Stimulated activated CD4-positive, alpha-beta T cell treated with anti-CD3 and anti-CD28 coated beads, Interleukin-15, amount 100 ng/mL, for 1 hour (primary cell): ENCODE measurements at places on chromosomes 2 and 18.

- DNase-seq: no peak
Measured at GRCh38 chr18:44537526-44537925, 143.2 kb upstream of the SETBP1 start.

DNA sequence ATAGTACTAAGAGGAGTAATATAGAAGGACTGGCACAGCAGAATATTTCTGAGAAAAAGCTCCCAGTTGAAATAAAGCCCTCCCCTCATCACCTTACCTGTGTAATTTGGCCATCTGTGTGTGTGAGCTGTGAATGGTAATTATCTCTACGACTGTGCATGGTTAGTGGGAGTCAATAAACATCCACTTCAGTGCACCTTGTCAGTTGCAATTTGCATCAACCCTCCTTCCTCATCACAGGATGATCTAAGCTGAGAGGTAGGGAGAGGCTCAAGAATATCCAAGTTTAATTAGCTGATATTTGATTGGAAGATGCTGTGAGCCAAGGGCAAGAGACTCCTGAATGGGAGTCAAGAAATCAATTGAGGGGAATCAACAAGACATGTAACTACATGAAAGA is 694.9 kb upstream of the KLHL29 start:
- DNase-seq: no peak

GRCh38 chr18:32759611-32760167 is 13.1 kb downstream of the KLHL14 start:
- no peak for DNase-seq

DNA sequence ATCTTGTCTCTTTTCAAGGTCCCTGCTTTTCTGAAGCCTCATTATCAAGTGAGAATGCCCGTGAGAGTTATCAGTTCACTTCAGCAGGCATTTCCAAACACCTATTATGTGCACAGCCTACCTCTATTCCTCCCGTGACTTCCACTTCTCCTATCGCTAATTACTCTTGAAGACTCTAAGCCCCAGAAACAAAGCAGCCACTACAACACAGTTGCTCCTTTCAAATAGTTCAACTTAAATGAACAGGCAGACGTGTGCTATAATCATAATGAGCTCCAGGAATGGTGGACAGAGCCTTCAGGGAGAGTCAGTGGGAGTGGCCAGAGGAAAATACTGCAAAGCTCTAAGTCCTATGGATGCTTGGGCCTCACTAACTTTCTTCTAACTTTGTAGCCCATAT is 159.0 kb downstream of the RDH14 start:
- no peak for DNase-seq

GRCh38 chr2:199910338-199911051 is 598 bp upstream of the C2orf69 start:
- DNase-seq: no peak

GRCh38 chr2:160842286-160842685 is 317.9 kb upstream of the TANK start:
- DNase-seq: no peak

GRCh38 chr18:47120428-47120827 is 29.9 kb downstream of the HDHD2 start:
- no peak for DNase-seq

DNA sequence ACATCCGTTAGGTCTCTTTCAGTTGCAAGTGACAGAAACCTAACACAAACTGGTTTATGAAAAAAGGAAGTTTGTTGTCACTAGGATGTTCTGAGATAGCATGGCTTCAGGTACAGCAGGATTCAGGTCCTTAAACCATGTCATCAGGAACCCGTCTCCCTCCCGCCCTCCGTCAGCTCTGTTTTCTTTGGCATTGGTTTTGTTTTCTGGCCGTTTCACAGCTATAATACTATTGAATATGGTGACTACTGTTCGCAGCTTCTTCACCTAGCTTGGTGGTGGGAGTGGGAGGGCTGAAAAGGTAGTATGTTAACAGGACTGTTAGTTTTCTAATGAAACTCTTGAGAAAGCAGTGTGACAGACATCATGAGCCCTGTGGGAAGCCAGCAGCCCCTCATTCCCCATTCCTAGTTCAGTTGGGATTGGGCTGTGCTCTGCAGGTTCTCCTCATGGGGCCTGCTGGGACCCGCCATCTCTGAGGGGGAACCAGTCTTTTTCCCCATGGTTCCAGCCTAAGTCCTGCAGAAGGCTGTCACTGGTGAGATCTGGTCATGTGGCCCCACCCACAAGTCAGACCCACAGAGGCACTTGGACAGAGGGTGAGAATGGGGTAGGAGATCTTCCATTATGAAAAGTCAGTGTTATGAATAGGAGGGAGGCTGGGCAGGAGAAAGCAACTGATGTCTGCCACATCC is 12.1 kb downstream of the PTMA start:
- DNase-seq: no peak

DNA sequence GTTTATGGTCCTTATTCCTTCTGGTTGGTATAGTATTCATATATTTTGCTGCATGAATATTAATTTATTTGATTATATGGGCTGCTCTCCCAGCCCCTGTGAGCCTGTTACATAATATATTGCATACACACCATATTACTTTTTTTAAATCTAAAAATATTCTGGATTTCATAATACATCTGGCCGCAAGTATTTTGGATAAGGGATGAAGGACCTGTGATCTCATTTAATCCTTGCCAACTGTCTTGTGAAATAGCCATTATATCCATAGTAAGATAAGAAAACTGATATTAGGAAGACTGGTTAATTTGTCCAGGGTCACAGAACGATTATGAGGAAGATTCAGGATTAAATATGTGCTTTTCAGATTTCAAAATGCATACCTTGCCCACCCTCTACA is 433.6 kb downstream of the LPIN1 start:
- no peak for DNase-seq

DNA sequence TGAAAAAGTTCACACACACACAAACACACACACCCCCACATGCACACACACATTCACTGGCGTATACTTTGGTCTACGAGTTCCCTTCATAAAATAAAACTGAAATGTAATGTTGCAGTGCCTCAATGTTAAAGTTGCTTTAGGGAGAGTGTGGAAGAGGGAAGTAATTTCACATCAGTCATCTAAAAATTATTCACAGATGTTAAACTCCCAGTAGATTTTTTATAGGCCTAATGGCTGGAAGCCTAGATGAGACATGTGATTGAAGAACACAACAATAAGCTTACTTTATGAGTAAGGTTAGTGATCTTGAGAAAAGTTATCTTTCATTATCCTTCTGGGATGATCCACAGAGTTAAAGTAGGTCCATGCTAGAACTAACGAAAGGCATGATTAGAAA is 506.7 kb upstream of the CNTNAP5 start:
- no peak for DNase-seq

- DNase-seq: no peak
Measured at GRCh38 chr2:236572482-236572881, 2.9 kb downstream of the ACKR3 start.

- DNase-seq: no peak
Measured at GRCh38 chr2:67289921-67290371, 107.2 kb upstream of the ETAA1 start.

DNA sequence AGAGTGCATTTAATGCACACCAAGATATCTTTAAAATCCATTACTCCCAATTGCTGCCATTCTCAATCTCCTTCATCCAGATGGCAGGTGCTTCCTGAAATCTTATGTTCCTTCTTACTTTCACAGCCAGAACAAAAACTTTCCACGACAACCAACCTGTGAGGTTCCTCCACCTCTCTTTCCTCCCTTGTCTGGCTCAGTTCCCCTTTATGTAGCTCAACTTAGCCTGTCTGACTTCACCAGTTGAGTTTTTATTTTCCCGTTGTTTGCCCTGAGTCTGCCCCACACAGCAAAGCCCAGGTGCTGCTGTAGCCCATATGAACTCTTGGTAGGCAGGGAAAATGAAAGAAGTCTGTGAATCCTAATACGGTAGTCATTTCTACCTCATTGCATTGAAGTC is 112.5 kb downstream of the MREG start:
- no peak for DNase-seq
